GM12864 (cell line): ENCODE measurements at places on chromosomes 3 and 15.

- no peak for DNase-seq
Measured at GRCh38 chr15:48708641-48709040, 63.1 kb upstream of the FBN1 start.

DNA sequence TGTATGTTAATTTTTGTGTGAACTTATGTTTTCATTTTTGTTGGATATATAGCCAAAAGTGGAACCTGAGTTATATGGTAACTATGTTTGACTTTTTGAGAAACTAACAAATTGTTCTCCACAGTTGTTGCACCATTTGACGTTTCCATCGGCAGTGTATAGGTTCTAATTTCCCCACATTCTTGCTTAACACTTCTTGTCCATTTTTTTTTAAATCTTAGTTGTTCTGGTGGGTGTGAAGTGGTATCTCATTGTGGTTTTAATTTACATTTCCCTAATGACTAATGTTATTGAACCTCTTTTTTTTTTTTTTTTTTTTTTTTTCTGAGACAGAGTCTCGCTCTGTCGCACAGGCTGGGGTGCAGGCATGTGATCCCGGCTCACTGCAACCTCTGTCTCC lies 8.0 kb downstream of the NISCH start:
- DNase-seq, result no peak

DNA sequence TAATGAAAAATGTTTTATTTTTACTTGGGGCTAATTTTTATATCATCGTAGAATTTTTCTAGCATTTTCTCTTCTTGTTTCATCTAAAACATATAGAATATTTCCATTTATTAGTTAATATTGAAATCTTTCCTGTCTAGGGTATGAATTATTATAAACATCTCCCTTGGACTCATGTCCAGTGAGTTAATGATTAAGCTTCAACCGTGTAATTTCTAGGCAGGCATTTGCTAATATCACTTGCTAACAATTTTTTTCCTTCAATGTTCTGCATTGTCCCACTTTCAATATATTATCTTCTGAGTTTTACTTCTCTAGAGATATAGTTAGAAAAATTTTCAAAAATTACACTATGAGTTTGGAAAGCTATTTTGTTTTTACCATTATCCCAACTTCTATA lies 1371.6 kb upstream of the EPHA6 start:
- DNase-seq, result no peak

DNA sequence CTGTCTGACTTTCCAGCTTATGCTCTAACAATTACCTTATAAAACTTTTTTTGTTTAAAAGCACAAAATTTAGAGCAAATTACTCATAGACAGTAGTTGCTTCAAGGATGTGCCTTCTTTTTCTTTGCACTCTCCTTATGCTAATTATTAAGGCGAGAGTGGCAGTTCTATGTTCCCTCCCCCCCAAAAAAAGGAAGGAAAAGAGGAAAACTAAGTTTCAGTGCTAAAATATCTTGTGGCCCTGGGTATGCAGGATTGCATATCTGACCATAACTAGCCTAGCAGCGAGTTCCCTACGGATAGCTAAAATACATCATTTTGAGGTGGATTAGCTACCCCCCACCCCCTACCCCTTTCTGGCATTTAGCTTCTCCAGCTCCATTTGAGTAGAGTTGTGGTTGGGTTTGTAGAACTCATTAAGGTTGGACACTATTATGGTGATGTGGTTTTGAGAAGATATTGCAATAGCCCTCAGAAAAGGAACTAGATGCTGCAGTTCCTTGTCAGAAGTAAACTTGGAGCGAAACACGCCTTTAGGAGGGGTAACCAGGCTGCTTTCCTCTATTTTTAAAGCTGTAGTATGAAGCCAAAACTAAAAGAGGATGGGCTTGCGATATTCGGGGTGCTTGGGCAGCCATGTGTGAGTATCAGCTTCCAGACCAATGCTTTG lies 174.6 kb downstream of the AKAP13 start:
- DNase-seq, result no peak

DNA sequence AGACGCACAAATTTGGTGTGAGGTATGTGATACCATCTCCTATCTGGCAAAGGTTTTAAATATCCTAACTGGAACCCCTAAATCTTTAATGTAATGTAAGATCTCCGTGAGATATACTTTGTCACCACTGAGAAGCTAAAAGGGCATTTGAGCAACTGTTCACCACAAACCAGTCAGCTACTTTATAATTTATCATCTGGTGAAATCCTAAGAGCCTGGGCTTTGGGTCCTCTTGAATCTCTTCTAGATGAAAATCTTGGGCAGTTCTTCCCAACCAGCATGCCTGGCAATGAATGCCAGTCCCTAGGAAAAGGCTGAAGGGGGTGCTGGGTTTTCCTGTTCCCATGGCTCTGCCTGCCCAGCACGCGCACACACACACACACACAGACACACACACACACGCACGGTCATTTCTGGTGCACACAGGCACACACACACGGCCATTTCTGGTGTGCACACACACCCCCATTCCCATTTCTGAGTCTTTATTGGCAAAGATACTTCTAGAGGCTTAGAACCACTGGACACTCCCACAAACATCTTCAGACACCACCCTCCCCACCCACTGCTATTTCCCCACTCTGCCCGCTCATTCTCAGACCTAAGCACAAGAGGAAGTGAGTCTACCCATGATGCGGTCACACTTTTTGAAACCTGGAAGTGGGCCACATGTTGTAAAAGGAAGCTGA lies 72.6 kb downstream of the MYO1E start:
- DNase-seq, result peak; percentile 97

GRCh38 chr3:22129101-22129500 lies 378.1 kb upstream of the ZNF385D start:
- no peak for DNase-seq

- DNase-seq, result peak; percentile 10
Measured at GRCh38 chr3:170128977-170129431, 52.5 kb downstream of the PHC3 start.

- no peak for DNase-seq
Measured at GRCh38 chr3:88013592-88013991, 45.2 kb downstream of the CGGBP1 start.

DNA sequence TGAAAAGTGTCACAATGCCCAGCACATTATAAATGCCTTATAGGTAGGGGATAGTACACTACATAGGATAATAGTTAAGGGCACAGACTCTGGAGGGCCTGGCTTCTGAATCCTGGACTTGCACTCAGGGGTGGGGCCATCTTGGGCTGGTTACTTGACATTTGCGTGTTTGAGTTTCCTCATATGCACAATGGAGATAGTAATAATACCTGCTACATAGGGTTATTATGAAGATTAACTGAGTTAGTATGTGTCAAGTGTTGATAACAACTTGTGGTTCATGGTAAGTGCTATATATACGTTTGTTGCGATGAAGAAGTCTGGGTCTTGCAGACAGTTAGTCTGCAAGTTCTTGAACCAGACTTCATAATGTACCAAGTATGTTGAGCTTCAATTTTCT lies 37.0 kb downstream of the MITF start:
- DNase-seq, result no peak

DNA sequence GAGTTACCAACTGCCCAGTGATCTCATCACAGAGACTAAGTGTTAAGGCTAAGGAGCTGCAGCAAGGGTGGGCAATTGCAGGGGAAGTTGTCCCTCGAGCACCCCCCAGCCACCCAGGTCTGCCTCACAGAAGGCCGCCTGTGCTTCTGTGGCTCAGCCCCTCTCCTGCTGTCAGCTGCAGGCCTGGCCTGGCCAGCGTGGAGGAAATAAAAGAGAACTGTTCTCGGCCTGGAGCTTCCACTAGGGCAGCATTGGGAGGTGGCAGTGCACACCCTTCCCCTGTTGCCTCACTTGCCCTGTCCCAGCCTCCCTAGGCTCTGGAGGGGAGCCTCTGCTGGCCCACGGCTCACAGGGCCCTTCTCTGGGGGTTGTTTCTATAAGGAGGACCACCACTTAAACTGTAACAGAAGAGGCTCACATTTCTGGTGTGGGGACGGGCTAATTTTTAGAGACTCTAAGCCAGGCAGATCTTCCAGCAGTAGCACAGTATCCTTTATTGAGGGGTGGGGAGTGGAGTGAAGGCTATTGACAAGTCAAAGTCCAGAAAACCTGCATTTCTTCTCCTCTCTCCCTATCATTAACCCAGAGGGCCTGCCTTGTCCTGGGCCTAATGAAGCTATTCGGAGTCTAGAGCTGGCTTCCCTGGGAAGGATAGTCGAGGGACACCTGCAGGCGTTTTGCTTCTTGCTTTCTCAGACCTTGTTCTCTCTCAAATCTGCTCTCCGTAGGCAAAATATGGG lies 75.6 kb upstream of the ADPGK start:
- no peak for DNase-seq

DNA sequence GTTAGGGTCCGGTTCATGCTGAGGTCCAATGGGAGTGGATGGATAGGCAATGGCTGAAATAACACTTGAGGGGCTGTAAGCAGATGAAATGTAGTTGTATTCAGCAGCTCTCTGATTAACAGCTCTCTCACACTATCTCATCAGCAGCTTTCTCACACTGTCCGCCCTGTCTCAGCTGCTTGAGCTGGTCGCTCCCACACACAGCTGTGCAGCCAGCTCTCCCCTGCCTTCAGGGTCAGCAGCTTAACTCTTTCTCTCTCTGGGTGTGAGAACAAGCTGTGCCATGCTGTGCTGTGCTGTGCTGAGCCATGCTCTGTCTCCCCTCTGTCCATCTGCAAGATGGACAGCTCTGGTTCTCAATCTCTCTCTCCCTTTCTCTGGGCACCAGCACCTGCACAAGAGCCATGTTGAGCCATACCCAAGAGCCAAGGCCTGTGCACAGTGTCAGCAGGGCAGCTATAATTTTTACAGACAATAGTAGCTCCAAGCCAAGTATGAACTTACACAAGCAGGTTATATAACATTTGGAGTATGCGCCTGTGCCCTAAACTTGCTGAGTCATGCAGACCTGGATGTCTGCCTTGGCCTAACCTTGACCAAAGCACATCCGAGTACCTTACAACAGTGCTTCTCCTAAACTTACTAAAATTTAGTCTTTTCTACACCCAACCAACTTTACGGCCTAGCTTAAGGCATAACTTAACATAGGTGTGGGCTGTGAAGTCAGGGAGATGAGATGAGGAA lies 291.3 kb upstream of the TRIM42 start:
- DNase-seq, result no peak

GRCh38 chr15:66566963-66567531 lies 1.2 kb upstream of the LCTL start:
- peak; percentile 27 for DNase-seq

GRCh38 chr3:10529809-10530208 lies 24.4 kb upstream of the ATP2B2 start:
- no peak for DNase-seq

- DNase-seq, result no peak
Measured at GRCh38 chr15:63800241-63800640, 33.5 kb downstream of the HERC1 start.

GRCh38 chr3:107524841-107525643 lies 2.3 kb downstream of the BBX start:
- no peak for DNase-seq

- no peak for DNase-seq
Measured at GRCh38 chr3:18438586-18438985, 13.4 kb upstream of the SATB1 start.

GRCh38 chr15:75647370-75648155 lies at the start of gene SNX33:
Gene SNX33, plus strand, starts transcription at chr15:75647912. Its CDS starts 1,191 bp downstream, at chr15:75649103.
- no peak for DNase-seq

- no peak for DNase-seq
Measured at GRCh38 chr3:71109241-71109976, 474.1 kb downstream of the FOXP1 start.

- no peak for DNase-seq
Measured at GRCh38 chr15:91944331-91944730, 90.8 kb downstream of the SLCO3A1 start.

DNA sequence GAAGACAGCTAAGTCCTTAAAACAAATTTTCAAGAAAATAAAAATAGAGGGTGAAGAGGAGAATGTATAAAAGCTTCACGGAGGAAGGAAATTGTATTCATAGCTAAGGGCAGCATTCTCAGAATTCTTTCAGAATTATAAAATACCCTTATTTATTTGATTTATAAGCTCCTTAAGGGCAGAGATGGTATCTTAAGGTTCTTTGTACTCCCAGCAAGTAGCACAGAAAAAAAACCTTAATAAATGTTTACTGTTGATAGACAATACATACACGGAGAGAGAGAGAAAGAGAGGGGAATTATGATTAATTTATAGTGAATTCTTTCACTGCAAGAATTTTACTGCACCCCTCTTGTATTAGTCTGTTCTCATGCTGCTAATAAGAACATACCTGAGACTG lies 375.6 kb upstream of the CCDC54 start:
- no peak for DNase-seq

GRCh38 chr3:71593106-71593505 lies 9.6 kb upstream of the FOXP1 start:
- no peak for DNase-seq

GRCh38 chr3:120450600-120451271 lies at the start of gene FSTL1:
Gene FSTL1, minus strand, starts transcription at chr3:120450992. Its CDS starts 246 bp downstream, at chr3:120450746.
- DNase-seq, result no peak

DNA sequence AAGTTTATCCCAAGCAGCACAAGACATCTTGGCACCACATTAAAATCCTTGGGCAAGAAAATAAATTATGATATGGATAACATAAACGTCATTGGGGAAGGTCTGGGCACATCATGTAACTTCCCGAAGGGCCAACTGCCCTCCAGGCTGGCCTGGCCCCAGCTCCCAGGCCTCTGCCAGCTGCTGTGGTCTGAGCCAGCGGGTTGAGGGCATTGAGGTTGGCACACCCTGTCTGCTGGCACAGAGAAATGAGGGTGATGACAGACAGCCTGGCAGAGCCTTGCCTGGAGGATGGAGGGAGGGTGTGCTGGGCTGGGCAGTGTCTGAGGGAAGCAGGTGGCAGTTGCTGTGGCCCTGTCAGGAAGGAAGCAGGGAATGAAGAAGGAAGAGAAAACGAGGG lies 3.3 kb upstream of the RBSN start:
- no peak for DNase-seq

DNA sequence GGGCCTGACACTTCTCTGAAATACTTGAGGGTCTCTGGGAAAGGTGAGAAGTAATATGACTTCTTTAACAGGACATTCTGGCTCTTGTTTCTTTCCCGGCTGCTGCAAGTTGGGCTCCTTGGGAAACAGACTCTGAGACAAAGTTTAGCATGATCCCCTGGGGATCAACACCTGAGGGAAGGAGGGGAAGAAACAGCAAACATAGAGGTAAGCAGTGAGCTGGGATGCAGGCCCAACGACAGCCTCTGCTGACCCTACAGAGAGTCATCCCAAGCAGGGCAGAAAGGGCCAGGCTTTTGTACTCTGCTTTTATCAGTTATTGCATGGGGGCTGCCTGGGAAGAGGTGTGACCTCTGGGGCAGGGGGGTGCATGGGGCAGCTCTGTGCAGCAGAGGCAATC lies 26.8 kb upstream of the DUT start:
- DNase-seq, result no peak

DNA sequence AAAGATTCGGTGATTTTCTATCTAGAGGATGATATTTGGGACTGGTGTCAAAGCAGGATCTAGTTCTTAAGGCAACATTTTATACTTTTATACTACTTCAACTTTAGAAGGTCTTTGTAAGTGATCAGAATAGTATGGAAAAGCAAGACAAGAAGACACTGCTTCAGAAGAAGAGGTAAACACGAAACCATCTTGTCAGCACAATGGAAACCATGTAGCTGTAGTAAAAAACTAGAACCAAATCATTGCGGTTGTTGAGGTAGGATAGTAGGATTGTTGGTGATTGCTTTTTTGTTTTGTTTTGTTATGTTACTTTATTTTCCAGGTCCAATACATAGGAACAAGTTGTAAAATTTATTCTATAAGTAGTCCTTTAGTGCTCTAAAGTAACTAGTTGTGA lies 40.0 kb downstream of the SEMA6D start:
- no peak for DNase-seq

GRCh38 chr3:81932681-81933080 lies 171.2 kb upstream of the GBE1 start:
- DNase-seq, result no peak
